ENCODE measurements at places on chromosomes 4 and X.

DNA sequence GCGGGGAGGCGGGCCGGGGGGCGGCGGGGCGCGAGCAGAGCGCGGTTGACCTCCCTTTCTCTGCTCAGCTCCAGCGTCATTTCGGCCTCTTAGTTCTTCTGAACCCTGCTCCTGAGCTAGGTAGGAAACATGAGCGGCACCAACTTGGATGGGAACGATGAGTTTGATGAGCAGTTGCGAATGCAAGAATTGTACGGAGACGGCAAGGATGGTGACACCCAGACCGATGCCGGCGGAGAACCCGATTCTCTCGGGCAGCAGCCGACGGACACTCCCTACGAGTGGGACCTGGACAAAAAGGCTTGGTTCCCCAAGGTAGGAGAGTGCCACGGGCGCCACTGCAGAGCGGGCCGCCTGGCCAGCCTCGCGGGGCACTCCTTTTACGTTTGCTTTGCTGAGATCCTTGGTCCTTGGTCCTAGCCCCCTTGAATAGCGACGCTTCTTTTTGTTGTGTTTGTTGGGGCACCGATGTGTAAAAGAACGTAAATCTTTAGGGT lies at the start of gene HTATSF1:
HTATSF1 (plus strand) TSS at position 37 of the 497 bp plus-strand sequence; CDS start at position 130, 93 bp downstream.
- peak; percentile 8 for DNase-seq

GRCh38 chr4:2651998-2652397 lies 104.1 kb downstream of the TNIP2 start:
- DNase-seq: no peak

GRCh38 chr4:68865760-68866159 lies 50.0 kb downstream of the UGT2B10 start:
- no peak for DNase-seq

DNA sequence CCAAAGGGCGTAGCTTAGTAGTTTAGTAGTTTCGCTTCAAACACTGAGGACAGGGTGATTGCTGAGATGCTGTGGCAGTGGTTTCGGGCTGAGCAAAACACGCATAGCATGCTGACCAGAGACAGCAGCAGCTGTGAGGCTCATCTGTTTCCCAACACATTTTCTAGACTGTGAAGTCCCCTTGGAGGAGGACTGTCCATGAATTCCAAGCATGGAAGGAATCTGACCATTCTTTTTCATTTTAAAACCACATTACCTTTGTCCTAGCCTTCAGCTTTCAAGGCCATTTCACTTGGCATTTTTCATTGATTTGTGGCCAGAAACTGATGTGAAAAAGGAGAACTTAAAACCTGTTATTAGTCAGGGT lies 240.9 kb downstream of the PALLD start:
- no peak for DNase-seq

DNA sequence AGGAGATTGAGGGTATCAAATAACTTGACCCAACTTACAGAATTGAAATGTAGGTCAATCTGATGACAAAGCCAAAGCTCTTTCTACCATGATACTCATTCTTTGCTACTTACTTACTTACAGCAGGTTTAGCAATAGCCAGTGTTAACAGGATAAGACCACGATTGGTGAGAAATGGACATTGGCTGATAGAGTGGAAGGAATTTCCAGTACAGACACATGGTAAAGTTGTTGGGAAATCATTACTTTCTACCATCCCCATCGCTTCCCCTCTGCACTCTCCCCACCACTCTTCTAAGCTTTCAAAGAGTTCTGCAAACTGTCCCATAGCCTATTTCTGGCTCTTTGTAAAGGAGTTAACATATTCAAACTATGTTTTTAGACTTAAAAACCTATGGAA lies 119.7 kb downstream of the CHRNA9 start:
- no peak for DNase-seq

GRCh38 chr4:119152741-119153140 lies 17.1 kb downstream of the MYOZ2 start:
- DNase-seq: no peak

- no peak for DNase-seq
These were observed 1.0 kb upstream of the LPAR4 start for GRCh38 chrX:78746496-78746895.

- no peak for DNase-seq
These were observed 109.0 kb upstream of the ATOH1 start for GRCh38 chr4:93719552-93719951.

GRCh38 chr4:150090836-150091235 lies 12.6 kb downstream of the DCLK2 start:
- no peak for DNase-seq

DNA sequence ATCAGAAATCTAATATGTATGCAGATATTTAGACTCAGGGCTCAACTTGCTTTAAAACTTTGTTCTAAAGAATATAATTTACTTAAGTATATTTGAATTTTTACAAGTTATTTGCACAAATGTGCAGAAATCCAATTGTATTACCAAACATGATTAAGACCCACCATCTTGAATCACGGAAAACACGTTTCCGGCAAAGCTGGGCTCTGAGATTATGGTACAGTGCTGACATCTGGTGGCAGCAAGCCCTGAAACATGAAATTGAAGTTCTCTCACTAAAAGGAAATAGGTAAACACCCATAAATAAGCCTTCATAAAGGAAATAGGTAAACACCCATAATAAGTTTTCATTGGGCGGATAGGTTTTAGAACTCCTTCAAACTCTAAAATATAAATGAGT lies 98.3 kb upstream of the MAOA start:
- peak; percentile 12 for DNase-seq

- DNase-seq: no peak
These were observed 36.0 kb downstream of the DLG3 start for GRCh38 chrX:70480660-70481018.

DNA sequence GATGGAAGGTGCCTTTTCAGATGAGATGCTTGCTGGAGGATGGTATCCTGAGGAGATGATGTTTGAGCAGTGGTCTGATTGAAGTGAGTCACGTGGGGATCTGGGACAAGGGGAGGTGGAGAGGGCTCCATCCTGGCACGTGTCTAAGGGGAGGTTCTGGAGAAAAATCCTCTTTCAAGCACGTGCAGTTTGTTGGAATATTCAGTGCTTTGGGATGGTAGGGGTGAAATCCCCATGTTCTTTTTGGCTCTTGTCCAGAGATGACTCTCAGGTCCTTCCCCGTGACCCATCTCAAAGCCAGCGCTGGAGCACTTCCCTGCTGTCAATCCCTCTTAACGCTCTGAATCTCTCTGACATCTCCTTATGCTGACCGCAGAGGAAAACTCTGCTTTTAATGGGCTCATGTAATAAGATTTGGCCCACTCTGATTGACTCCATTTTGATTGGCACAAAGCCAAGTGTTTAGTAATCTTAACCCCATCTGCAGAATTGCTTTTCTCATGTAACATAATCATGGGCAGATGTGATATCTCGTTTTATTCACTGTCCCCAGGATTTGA lies 10.8 kb upstream of the KLKB1 start:
- no peak for DNase-seq

GRCh38 chr4:169279108-169279507 lies 8.4 kb upstream of the SH3RF1 start:
- no peak for DNase-seq

GRCh38 chr4:154029171-154029570 lies 240.3 kb upstream of the SFRP2 start:
- DNase-seq: no peak

DNA sequence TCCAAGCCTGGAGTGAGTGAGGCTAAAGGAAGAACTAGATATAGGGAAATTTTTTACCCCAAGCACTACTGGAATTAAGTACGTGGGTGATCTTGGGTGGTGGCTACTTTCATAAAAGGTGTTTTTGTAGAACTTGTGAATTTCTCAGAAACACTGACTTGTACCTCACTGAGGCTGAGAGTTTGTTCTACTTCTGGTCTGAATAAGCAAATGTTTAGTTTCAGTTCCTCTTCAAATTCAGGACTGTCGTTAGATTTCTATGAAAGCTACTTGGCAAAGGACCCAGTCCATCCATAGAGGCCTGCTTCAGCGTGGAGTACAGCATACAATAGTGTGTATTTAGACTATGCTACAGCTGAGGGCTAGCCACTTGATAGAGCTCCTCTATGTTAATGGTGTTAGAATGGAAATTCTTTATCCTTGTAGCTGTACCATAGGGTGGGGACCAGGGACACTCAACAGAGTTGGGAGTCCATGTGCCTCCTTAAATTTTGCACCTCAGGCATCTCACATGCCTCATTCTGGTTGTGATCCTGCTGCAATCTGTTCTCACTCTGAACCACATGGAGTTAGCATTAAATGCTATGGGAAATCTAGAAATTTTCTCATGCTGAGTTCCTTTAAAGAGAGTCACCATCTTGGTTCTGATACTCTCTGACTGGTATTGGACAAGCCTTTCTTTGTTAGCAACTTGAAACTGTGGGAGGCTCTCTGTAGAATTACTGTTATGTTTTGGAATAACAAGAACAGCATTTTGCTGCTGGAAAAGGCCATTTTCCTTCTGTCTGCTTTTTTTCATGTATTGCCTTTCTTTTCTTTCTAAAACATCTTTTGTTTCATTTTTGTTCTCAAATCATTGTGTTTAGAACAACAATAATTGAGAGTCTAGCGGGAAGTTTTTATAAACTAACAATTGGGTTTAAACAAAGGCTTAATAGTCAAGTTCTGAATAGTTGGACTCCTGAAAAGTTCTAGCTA lies 86.8 kb downstream of the PDGFRA start:
- no peak for DNase-seq

GRCh38 chrX:9835585-9836210 lies 49.5 kb downstream of the SHROOM2 start:
- DNase-seq: no peak

- DNase-seq: peak; percentile 80
These were observed at the start of gene VAMP7 for GRCh38 chrX:155881158-155881993. VAMP7 (plus strand) TSS chrX:155881345; CDS start chrX:155889467, 8,122 bp downstream.

DNA sequence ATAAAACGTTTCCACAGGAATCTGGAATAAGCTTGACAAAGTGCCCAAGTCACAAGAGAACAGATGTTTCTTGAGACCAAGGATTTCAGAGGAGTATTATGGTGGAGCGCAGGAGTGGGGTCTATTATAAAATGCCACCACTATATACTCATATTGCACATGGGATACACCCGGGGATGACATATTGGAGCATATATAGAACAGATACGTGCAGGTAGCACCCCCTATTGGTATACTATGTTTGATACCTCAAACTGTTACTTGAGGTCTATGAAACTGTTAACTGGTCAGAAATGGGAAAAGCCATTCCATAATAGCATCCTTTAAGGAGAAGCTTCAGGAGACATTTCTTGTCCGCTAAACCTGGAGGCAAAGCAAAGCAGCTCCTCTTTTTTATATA lies 86.0 kb downstream of the PCYT1B start:
- peak; percentile 9 for DNase-seq

DNA sequence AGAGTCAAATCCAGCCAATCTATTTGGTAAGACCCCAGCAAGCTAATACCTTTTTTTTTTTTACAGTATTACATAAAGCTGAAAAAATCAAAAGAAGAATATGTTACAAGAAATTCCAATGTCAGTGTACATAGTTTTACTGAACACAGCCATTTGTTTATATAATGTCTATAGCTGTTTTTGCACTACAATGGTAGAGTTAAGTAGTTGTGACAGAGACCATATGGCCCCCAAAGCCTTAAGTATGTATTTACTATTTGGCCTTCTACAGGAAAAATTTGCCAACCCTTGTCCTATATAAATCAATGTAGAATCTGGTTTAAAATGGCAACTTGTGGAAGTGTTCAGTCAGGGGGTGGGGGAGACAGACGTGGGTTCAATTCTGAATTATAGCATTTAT lies 60.7 kb downstream of the ANTXR2 start:
- DNase-seq: no peak

- no peak for DNase-seq
These were observed 277.3 kb upstream of the KLF3 start for GRCh38 chr4:38386654-38387188.

DNA sequence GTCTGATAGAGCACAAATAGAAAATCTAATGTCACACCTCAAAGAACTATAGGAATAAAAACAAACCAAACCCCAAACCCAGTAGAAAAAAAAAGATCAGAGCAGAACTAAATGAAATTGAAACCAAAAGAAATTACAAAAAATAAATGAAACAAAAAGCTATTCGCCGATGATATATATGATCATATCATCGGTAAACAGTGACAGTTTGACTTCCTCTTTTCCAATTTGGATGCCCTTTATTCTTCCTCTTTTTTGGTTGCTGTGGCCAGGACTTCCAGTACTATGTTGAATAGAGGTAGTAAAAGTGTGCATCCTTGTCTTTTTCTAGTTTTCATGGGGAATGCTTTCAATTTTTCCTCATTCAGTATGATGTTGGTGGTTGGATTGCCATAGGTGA lies 215.3 kb upstream of the AR start:
- peak; percentile 5 for DNase-seq

DNA sequence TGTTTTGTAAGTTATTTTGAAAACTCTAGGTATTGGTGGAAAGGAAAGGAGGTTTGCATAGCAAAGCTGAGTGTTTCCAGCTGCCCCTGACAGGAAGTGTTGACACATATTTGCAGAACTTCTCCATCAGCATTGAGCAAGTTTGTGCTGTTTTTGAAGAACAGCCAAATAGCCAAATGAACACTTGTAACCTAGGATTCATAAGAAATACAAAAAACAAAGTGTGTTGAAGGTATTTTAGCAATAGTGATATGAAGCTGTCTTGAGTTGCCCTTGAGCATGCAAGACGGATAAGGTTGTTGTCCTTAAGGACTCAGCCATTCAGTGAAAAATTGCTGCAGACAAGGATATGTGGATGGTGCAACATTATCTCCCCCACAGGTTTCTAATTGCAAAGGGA lies 68.3 kb upstream of the PGM2 start:
- peak; percentile 84 for DNase-seq

DNA sequence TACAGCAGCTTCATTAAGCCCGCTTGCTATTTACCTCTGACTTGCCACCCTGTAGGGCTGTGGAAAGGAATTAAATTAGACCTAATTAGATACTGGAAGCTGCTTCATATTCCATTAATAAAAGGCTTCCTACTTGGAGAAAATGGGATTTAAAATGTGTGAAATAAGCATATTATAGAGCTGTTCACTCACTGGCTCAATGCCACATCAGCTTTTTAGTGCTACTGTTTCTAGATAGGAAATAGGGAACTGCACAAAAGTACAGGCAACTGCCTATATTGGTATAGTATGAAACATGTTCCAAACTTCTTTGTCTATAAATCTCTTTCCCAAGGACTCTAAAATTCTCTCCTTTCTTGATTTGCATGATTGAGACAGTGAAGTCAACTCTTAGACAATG lies 407.9 kb upstream of the AADAT start:
- peak; percentile 1 for DNase-seq

GRCh38 chrX:470686-471085 lies 84.0 kb upstream of the PPP2R3B start:
- DNase-seq: no peak

DNA sequence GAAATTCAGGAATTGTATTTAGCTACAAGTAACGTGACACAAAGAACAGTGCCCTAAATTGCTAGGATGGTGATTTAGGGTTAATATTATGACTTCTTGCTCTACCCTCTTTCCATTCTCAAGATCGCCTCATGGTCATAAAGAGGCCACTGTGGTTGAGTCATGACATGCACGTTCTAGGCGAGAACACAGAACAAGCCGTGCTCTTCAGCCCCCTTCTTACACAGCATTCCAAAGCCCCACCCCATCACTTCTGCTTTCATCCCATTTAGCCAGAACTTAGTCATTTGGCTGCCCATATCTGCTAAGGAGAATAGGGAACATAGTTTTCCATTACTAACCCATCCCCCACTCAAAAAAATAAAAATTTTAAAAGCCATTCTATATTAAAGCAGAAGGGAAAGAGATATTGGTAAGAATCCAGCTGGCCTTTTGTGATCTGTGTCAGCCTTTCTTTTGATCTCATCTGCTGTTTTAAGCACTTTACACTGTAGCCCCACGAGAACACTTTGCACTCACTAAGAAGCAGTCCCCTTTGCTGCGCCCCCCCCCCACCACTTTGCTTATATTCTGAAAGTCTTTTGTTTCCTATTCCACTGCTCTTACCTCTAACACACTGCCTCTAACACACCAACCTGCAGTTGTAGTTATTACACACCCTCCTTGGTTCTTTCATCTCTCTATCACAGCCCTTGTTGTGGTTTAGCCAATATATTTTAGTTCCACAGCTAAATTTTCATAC lies 28.4 kb downstream of the NPNT start:
- no peak for DNase-seq
